ENCODE measurements at places on chromosomes 7 and 10.

DNA sequence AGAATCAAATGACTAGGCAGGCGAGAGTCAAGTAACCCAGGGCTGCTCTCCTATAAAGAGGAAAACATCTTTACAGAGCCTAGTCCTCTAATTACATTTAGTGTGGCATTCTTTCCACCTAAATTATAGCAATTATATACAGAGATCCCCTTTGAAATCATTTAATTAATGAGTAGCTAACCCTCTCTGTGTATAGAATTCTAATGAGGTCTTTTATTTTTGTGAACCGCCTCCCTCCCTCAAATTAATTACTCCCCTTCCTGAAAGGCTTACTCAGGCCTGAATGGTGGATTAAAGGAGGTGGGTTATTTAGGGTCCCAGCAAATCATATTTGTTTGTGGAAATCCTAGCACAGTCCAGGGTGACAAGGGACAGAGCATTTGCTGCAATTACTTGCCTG, 551.8 kb downstream of the SORCS3 start:
- DNase-seq: no peak

DNA sequence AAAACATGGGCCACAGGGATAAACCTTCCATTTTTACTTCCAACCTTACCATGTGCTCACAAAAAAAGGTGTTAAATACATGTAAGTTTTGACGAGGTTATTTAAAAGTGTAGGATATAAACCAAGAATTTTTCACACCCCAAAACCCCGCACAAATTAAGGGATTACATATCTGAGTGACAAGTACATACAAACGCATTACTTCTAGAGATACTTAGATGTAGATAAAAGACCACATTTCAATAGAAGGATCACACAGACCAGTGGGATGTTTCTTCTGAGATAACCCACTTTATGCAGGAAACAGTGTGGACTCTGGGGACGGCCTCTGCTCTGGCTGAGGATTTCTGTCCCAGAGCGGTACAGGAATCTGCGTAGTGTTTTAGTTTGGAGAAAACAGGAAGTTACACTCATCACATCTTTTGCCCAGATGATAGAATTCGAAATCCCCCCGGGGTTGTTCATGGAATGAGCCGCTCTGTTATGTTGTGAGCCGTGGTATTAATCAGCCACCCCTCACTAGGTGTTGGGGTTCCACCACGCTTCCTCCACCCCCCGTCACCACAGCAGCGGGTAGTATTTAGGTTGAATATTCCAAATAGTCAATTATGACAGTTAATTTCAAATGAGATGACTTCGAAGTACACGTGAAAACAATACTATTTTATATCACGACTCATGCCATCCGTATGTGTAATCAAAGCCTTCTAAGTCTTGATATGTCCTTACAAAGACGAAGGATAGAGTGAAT, 1.3 kb upstream of the CUL1 start:
- no peak for DNase-seq

DNA sequence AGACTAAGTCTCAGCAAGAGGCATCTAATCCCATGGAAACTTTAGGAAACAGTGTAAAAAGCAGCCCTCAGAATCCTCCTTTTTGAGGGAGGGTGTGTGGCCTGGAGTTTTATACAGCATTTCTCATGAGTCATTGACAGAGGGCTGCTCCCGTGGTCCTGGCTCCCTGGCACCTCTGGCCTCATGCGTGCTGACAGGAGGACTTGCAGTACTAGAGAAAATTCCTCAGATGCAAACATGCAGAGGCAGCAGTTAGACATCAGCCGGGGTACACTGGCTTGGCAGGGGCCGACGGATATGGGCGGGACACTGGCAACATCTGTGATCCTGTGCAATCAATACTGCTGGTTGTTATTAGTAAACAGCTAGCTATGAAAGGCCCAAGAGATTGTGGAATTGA, 925.1 kb upstream of the CELF2 start:
- no peak for DNase-seq

DNA sequence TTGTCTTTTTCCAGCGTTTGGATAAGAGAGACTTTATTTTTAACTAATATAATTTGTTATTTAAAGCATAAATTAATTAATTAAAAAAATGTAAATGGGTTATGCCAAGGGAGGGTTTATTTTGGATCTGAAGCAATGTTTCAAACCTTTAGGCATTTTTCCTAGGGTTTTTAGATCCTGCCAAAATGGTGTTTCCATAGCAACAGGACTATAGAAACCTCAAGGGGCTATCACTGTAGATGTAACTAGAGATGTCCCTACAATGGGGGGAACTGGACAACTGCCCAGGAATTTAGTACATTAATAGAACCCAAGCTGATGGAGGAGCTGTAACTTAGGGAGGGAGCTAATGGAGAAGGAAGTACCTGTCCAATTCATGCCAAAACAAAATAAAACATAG, 57.3 kb downstream of the SLC39A12 start:
- no peak for DNase-seq

- no peak for DNase-seq
Observed at GRCh38 chr10:123026302-123026701, 17.5 kb downstream of the ACADSB start.

DNA sequence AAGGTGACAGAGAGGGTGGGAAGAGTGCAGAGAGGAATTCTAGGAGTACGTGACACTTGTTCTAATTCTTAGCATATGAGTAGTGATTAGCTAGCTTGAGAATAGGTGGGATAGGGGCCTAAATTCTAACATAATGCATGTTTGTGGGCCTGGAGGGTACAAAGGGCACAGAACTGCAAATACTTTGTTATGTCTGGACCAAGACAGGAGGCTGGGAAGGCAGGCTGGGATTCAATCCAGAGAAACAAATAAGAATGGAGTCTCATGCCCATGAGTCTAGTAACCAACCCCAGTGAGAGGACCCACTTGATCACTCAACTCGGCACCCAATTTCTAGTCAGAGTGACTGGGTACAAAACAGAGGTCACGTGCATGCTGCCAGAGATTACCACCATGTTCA, 40.9 kb downstream of the RHOBTB1 start:
- no peak for DNase-seq

- no peak for DNase-seq
Observed at GRCh38 chr10:99777918-99778714, 4.3 kb upstream of the ABCC2 start.

- no peak for DNase-seq
Observed at GRCh38 chr10:128721963-128722445, 595.8 kb upstream of the MKI67 start.

- DNase-seq: no peak
Observed at GRCh38 chr7:28483908-28484605, 71.7 kb downstream of the CREB5 start.

GRCh38 chr10:77493239-77493806, 144.3 kb downstream of the KCNMA1 start:
- DNase-seq: no peak

GRCh38 chr7:52074912-52075311, 758.3 kb upstream of the COBL start:
- DNase-seq: no peak

- DNase-seq: no peak
Observed at GRCh38 chr7:54550471-54550870, 8.3 kb downstream of the VSTM2A start.

- no peak for DNase-seq
Observed at GRCh38 chr10:5943536-5943935, 33.8 kb downstream of the IL15RA start.

- no peak for DNase-seq
Observed at GRCh38 chr10:18658271-18659124, 733 bp upstream of the ARL5B start.

- DNase-seq: no peak
Observed at GRCh38 chr10:117449636-117450035, 74.4 kb upstream of the PDZD8 start.

DNA sequence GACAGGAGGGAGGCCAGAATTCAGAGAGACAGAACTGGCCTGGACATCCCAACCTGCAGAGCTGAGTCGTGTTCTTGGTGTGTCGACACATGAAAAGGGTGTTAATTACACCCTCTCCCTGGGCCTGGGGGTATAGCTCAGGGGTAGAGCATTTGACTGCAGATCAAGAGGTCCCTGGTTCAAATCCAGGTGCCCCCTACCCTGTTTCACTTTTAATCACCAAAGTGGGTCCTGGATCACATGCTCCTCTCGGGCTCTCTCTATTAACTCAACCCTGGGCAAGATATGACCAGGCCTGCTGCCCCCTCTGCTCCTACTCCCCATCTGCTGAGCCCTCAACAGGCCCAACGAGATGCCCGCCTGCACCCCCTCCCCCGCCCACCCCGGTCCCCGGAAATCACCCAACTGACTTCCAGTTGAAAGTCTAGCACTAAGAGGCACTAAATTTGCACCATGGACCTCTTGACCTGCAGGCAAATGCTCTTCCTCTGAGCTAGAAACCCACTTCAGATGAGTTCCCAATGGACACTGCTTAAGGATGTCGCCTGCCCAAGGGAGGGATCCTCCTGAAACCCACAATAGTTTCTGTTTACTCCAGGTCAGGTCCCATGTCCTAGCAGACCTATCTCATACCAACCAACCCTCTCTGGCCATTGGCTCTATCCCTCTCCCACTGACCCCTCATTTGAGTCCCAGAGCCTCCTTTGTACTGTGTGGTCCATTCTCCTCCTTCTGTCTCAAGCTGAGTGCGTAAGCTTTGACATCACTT, 137.6 kb downstream of the ZNF467 start:
- DNase-seq: peak; percentile 26

DNA sequence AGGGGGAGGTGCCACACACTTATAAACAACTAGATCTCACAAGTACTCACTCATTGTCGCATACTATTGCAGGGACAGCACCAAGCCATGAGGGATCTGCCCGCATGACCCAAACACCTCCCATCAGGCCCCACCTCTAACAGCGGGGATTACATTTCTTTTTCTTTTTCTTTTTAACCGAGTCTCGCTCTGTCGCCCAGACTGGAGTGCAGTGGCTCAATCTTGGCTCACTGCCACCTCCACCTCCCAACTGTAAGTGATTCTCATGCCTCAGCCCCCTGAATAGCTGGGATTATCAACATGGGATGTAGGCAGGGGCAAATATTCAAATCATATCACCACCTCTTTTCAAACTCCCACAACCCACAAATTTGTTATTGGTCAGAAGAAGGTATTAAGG, 76.7 kb downstream of the SKAP2 start:
- DNase-seq: no peak

DNA sequence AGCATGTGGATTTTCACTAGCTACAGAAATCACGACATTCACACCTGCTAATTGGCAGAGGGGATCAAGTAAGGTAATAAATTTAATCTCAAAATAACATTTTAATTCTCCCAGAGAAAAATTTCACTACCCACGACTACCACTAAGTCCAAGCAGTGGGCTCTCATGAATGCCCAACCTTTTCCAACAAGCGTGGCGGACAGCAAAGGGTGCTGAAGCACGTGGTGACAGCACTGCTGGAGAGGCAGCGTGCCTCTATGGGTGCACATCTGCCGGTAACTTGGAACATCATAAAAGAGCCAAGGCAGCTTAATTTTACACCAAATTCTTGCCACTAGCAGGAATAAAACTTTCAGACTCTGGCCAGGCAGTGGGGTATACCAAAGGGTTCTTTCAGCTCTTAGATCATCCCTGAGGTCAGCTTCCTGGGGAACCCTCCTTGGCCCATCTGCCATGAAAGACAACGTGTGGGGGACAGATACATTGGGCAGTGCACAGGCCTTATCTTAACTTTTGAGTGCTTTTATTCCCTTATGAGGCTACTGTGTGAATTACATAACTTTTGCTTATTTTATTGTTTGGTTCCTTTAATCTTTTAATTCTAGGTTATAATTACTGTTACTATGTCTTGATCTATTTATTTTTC, 206.7 kb upstream of the KCTD7 start:
- no peak for DNase-seq

GRCh38 chr7:47763063-47763974, 181.4 kb upstream of the TNS3 start:
- no peak for DNase-seq

DNA sequence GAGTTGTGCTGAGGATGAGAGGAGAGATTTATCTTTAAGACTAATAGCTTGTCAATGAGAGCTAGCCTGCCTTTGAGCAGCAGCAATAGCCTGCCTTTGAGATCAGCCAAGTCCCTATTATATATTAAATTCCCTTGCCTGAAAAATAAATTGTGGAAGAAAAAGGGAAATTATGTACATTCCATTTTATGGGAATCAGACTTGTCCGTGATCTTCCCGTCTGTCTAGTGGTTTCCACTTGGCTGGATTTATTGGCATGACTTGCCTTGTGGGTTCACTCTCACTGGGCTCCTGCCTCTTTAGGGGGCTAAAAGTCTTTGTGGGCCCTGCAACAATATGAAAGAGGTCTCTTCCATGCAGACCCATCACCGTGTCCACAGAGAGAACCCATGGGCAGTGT, 171.7 kb upstream of the FRMD4A start:
- DNase-seq: no peak

DNA sequence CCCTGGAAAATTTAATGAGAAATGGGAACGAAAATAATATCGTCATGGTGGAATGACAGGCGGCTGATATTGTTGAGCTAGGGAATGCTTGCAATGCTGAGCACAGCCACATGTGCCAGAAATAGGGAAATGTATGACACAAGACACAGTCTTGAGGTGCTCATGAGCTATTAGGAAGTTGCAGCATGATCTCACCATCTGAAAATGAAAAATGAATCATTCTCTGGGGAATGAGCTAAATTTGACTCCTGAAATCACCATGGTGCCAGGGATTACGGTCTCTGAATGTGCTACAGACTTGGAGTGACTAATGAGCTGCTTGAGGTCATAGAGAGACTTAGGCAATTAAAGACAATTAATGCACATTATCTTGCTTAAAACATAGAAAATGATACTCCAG, 845.0 kb downstream of the CNTNAP2 start:
- DNase-seq: no peak

- no peak for DNase-seq
Observed at GRCh38 chr10:78915190-78915518, 153.6 kb upstream of the ZMIZ1 start.

- DNase-seq: no peak
Observed at GRCh38 chr7:26600411-26600810, 264.0 kb downstream of the SKAP2 start.

DNA sequence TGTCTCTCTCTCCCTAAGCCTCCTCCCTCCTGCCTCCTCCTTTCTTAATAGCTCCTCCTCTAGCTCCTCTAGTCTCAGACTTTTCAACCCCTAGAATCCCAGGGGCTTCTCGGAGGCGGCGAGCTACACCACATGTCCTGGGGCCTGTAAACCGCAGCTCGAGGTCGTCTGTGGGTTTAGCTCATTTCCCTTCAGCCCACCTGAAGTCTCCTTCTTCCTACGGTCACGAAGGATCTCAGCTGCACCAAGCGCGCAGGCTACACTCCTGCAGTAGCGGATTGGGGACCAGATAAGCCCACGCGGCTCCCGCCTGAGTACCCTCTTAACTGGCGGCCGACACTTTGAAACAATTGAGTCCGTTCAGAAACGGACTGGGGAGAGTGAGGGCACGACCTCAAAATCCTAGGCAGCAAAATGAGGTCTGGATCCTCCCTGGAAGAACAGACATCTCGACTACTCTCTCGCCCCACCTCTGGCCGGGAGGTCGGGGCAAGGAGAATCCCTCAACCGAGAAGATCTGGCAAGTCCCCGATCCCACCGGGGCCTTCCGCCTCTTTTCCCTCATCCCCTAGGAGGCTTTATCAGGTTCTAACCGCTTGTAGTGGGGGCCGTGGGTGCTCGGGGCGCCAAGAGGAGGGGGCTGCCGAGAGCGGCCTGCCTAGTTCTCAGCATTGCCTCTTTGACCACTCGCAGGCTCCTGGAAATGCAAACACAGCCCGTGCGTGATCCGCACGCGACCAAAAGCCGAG, 1.3 kb upstream of the SORCS3 start:
- no peak for DNase-seq

GRCh38 chr10:102675011-102675665, 30.9 kb downstream of the TRIM8 start:
- DNase-seq: no peak
